ENCODE measurements at places on chromosomes 2 and 18. TPM values are rescaled to one million over a fixed set of nuclear protein-coding genes. Genes with fewer than 3 reads are reported as not detected.
A peak's percentile ranks its signal among the peaks of the same experiment; 100 is the strongest.

DNA sequence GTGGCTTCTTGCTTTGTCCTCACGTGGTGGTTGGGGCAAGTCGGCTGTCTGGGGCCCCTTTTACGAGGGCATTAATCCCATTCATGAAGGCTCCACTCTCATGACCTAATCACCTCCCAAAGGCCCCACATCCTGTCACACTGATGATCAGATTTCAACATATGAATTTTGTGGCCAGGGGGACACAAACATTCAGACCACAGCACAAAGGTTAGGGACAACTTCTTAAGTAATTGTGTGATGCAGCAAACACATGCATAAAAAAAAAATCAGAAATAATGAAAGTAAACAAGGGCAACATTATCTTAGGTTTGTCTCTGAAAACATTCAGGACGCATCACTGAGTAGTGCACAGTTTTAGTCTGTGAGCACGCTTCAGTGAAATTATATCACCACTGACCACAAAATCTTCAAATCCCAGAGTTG is 54.2 kb upstream of the FRZB start:
- H3K4me1 ChIP-seq = peaks cover 17% of the 10 kb centered on the region
- no peaks in the 10 kb centered on the region for H3K27me3 ChIP-seq
- no peak for DNase-seq
- no peak overlapping the region for H3K4me3 ChIP-seq

Gene TTC39C
- total RNA-seq = 61.9 TPM

Gene ALPG
- not detected for total RNA-seq

Gene M1AP
- total RNA-seq = not detected

DNA sequence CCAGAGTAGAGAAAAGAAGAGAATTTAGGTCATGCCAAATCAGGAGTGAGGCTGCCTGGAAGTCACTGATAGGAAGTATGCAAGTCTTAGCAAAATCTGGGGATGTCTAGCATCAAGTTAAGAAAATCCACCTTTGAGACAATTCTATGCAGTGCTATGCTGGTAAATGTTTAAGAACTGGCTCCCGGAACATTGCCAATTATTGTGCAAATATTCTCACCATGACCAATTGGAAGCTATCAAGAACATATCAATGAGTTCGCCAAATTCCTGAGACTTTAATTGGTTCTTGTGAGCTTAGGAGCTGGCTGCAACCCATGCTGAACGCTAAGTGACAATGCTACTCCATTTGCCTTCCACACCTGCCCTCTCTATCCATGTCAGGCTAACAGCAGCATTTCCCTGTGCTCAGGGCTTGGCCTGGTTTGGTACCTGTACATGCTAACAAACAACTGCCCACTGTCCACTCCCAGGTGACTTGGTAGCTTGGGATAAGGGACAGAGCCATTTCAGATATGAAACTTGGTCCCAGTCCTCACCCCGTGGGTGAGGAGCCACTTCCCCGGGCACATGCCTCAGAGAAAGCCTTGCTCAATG is 172.9 kb upstream of the KLHL29 start:
- DNase-seq = no peak

DNA sequence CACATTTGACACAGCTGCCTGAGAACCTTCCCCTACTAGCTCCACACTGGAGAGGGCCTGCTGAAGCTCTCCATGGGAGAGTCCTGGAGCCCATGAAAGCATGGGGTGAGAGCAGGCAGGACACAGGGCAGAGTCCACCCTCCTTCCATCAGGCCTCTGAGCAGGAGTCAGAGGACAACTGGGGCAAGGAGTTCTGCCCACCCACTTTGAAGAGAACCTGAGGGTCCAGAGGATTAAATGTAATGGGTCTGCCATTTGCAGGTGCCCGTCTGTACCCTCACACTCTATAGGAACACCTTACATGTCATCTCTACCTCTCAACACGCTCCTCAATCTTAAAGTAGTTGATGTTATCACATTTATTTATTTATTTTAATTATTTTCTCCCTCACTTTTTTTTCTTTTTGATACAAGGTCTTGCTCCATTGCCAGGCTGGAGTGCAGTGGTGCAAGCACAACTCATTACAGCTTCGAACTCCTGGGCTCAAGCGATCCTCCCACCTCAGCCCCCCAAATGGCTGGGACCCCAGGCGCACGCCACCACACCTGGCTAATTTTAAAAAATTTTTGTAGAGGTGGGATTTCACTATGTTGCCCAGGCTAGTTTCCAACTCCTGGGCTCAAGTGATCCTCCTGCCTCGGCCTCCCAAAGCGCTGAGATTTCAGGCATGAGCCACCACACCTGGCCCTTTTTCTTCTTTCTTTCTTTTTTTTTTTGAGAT is 10.2 kb downstream of the ADRA2B start:
- no peaks in the 10 kb centered on the region for H3K4me1 ChIP-seq
- no peaks in the 10 kb centered on the region for H3K36me3 ChIP-seq
- DNase-seq = peak; percentile 3
- H3K4me3 ChIP-seq = no peak overlapping the region
- no peaks in the 10 kb centered on the region for H3K27me3 ChIP-seq
- no peak overlapping the region for H3K27ac ChIP-seq

Gene MDH1
- 112 TPM for total RNA-seq

Gene CD226
- total RNA-seq = 3.1 TPM

Measured in right lobe of liver (tissue), 6 donors.